ENCODE measurements at places on chromosomes 2 and 18.

DNA sequence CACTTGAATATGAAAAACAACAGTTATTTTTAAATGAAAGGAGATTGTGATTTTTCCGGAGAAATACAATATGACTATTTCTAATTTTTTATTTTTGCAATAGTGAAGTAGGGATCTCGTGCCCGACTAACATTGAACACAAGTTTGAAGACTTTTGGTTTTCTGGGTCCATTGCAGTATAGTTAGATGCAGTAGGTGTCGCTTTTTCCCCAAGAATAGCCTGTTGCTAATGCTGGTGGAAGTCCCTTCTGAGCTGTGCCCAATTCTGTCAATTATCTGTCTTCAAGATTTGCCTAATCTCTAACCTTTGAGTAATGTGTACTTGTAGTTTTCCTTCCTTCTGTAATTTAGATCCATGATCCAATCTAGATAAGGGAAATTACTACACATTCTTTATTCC lies 36.5 kb downstream of the SEMA4F start:
- DNase-seq, result peak; percentile 51

- DNase-seq, result no peak
Measured at GRCh38 chr2:11498543-11499034, 32.6 kb upstream of the E2F6 start.

DNA sequence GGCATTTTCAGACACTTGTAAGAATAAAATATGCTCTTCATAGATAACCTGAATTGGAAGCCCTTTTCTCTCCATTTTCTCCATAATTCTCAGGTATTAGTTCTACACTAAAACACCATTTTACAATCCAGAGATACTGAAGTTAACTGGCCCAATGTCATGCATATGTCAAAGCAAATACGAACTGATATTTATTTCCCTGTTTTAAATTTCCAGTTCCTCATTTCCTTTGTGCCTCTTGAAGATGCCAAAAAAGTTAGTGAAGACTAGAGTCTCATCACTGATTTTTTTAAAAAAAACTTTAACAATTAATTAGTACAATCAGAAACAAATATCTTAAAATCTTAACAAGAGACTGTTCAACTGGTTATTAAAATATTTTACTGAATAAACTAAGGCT lies 52.8 kb upstream of the ITGB6 start:
- DNase-seq, result no peak

DNA sequence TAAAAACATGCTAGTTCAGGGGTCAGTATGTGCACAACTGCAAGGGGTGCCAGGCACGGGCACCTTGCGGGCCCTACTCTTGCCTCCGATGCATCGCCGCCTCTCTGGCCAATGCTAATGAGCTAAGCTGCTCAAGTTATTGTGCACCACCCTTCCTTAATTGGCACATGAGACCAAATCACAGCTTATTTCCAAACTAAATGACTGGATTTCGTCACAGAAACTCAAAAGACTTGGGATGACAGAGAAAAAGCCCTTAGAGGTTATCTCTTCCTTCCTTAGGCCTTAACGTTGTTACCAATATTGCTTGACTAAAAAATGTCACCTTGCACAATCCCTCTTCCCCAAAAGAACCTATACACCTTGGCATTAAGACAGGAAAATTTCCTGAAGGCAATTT lies 7.7 kb downstream of the RNF149 start:
- DNase-seq, result no peak

DNA sequence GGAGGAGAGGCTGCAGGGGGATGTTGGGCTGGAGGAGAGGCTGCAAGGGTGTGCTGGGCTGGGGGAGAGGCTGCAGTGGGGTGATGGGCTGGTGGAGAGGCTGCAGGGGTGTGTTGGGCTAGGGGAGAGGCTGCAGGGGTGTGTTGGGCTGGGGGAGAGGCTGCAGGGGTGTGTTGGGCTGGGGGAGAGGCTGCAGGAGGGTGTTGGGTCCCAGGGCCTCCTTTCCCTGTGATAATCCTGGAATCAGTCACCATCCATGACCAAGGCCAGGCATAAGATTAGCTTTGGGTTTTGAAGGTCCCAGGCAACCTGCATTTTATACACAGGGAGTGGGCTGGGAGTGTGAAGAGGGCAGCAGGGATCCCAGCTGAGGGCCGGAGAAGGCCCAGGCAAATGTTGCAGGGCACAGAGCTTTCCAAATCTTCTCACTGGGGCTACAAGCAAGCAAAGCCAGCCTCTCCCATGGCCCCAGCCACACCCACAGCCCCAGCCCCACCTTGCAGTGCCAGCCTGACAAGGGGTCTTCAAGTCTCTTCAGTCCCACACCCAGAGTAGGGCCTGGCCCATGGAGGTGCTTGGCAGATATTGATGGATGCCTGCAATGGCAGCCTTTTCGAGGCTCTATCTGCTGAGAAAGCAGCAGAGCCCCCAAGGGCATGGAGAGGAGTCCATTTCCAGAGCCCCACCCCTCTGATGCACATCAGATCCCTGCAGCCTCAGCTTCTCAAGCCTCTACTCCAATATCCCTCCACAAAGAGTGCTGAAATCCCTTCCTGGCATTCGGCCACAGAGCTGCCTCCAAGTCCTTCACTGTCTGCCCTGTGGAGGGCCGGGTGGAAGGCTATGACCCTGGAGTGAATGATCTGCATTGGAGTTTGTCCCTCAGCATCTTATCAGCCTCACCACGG lies 50.3 kb upstream of the GLI2 start:
- DNase-seq, result no peak

Measured in cerebellar cortex (tissue), 1 donor.